ENCODE measurements at places on chromosomes 5 and 9.

DNA sequence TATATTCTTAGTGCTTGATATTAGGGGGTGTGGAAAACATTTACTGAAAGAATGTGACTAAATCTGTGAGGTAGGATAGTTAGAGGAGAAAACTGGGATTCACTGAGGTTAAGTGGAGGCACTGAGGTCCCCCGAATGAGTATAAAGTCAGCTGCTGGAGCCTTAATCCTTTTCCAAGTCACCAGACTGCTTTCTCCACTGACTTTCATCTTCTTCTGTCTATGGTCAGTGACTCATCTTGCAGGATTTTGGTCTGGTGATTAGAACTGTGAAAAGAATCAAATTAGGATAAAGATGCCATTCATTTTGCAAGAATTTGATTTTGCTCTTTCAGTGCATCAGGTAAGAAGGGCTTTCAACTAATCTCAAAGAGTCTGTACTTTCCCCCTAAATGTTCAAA is 89.3 kb upstream of the ALDH1A1 start:
- DNase-seq, result no peak

DNA sequence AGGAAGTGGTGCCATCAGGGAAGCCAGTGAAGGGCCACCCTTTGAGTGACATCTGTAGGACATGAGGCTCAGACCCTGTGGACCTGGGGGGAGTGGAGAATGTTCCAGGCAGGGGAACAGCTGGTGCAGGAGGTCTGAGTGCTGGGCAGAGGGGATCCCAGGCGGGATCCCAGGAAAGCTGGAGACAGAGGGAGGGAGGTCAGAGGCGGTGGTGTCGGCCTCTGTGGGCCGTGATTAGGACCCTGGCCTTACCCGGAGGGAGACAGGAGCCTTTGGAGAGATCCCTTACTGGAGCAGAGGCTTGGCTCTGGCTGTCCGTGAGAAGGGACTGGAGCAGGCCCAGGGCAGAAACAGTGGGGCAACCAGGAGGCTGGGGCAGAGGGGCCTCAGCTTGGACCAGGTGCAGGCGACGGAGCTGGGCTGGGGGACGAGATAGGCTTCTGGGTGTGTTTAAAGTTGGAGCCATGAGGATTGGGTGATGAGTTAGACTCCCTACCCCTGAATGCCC is 12.1 kb upstream of the GRHPR start:
- DNase-seq, result no peak

- DNase-seq, result no peak
These were observed 160.0 kb downstream of the PAPPA start for GRCh38 chr9:116313638-116314037.

DNA sequence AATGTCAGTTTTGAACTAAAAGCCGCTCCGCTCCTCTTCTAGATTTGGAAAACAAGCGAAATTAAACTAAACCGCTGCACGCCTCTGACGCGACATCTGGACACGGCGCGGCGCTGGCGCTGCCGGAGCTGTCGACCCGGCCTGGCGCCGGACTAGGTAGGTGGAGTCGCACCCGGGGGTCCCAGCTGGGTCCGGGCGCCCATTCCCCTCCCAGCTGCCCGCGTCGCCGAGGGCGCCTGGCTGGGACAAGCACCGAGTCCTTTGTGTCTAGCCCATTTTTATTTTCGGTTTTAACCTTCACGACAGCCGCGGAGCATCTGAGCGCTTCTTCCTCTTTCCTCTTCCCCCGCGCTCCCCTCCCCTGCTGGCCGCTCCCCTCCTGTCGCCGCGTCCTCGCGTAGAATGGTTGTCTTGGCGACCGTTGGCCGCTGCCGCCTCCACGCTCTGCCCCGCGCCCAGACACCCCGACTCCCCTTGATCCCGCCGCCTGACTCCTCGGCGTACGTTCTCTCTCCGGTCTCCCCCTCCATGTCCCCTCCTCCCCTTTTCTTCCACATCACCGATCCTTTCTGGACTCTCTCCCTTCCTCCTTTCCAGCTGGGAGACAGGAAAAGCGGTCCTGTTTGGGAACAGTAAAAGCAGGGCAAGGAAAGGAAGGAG is 545 bp downstream of the CDKN2B-AS1 start:
- DNase-seq, result peak; percentile 82

DNA sequence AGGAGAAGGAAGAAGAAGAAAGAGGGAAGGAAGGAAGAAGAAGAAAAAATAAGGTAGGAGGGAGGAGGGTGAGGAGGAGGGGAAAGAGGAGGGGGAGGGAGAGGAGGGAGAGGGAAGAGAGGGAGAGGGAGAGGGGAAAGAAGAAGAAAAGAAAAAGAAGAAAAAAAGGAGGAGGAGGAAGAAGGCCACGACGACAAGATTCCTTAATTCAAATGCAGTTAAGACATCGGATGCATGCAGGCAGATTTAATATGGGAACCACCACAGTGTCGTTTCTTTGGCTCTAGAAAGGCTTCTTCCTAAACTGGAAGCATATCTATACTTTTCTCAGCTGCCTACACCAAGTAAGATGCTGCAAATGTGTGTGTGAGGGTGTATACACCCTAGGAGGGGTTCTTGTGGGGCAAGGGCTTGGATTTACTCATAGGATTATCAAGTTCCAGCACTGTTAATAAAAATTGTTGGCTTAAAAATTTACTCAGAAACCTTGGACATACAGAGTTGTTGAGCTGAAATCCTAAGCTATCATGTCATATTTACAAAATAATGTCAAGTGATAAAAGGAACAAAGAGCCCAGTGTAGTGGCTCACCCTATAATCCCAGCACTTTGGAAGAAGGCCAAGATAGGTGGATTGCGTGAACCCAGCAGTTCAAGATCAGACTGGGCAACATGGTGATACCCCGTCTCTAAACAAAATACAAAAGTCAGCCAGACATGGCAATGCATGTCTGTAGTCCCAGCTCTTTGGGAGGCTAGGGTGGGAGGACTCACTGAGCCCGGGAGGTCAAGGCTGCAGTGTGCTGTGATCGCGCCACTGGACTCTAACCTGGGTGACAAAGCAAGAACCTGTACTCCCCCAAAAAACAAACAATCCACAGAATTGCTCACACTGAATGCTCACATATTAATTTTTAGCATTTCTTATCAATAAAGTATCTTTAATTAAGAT is 108.5 kb downstream of the UBAP2 start:
- no peak for DNase-seq

DNA sequence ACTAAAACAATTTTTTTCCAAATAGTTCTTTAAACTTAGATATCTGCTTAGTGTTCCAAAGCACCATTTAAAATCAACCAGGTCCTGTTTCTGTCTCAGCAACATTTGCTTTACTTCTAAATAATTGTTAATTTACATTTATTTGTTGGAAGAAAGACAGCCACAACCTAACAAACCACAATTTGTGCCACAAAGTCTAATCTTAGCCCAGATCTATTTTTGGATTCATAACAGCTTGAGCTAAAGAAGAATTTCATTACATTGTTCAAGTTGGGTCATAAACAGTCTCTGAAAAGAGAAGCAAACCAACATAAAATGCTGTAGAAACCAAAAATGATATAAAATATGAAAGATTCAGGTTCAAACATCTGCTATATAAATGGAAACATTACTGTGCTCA is 24.4 kb downstream of the MLLT3 start:
- DNase-seq, result no peak

- peak; percentile 30 for DNase-seq
These were observed 81.3 kb downstream of the GADD45G start for GRCh38 chr9:89686126-89686525.

GRCh38 chr5:65902104-65902503 is 24.3 kb upstream of the ERBIN start:
- no peak for DNase-seq

GRCh38 chr9:21592063-21592338 is 109.9 kb upstream of the IFNE start:
- DNase-seq, result no peak

- DNase-seq, result no peak
These were observed 50.7 kb downstream of the CFAP95 start for GRCh38 chr9:69871118-69871834.

DNA sequence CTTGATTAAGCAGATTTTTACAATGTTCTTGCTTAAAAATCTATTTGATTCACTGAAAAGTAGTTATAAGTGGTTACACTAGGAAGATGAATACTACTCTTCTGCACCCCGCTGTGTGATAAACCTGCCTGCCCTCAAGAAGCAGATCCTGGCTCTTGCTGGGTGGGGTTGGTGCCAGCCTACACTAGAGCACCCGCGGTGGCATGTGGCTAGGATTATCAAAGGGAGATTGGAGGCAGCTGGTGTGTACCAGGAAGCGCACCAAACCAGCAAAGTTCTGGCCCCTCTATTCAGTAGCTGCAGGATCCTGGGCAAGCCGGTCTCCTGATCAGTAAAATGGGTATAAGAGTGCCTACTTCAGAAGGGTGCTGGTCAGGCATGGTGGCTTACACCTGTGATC is 43.5 kb downstream of the PRLR start:
- DNase-seq, result no peak

DNA sequence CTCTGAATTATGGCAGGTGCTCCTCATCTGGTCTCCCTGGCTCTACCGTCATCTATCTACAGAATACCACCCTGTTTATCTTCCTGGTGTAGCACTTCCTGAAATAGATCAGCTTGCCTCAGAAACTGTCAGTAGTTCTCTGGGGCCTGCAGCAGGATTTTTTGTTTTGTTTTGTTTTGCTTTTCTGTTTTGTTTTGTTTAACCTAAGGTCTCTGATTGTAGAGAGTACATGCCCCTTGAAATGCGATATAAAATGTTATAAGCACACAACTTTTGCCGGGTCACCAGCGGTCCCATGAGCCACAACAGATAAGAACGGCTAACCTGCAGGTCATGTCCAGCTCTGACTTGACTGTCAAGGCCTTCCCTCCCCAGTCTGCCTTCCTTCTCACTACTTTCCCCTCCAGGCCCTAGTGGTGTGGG is 26.6 kb upstream of the CREBRF start:
- no peak for DNase-seq

GRCh38 chr5:6449465-6450158 is 953 bp downstream of the UBE2QL1 start:
- DNase-seq, result no peak

DNA sequence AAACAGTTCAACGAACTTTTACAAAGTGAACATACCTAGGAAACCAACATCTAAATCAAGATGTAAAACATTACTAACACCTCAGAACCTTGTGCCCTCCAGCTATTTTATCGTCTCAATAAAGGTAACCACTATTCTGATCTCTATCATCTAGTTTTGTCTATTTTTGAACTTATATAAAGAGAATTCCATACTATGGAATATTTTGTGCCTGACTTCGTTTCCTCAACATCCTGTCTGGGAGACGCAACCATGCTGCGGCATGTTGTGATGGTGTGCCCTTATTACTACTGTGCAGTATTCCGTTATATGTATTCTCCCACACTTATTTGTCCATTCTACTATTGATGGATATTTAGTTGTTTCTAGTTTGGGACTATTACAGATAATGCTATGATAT is 99.2 kb downstream of the NR6A1 start:
- no peak for DNase-seq

DNA sequence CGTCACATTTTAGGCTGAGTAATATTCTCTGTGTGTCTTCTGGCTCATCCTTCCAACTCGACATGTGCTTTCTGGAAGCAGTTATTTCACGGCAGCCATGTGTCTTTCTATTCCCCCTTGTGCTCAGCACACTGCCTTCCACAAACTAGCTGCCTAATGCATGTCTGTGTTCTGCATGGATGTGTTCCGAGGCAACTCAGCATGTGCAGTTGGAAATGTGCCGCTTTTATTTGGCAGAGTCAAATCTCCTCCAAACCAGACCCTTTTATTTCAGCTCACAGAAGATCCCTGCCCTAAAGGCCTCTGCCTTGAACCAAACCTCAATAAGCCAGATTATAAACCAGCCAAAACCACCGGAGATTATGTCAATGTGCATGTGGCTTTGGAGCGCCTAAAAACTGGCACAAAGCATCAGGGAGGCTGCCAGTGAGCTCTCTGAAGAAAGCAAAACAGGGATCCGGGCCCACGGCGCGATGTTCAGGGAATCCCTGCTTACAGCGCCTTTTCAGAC is 360.2 kb downstream of the DEPDC1B start:
- no peak for DNase-seq

- DNase-seq, result no peak
These were observed 121.2 kb downstream of the PALM2AKAP2 start for GRCh38 chr9:109901201-109901600.

- no peak for DNase-seq
These were observed 392.2 kb upstream of the KLF4 start for GRCh38 chr9:107881626-107882300.

DNA sequence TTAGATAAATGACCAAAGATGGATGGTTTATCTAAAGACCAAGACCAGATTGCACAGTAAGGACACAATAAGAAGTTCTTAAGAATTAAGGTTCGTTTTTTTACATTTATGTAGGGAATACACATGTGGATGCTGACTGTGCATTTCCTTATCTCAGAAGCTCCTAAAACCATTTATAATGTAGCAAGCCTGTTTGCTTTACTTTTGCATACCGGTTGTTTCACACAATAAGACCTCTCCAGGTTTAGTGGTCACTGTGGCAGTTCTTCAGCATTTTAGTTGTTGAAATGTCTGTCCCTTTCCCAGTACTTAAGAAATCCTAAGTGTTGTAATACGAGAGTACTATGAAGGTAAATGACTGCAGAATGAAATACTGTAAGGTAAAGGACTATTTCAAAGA is 43.6 kb downstream of the BASP1 start:
- DNase-seq, result no peak

GRCh38 chr5:102279711-102280110 is 16.4 kb downstream of the SLCO4C1 start:
- no peak for DNase-seq

- DNase-seq, result no peak
These were observed 168.7 kb downstream of the GRIA1 start for GRCh38 chr5:153659039-153659736.

- DNase-seq, result no peak
These were observed 129.8 kb downstream of the TMEM174 start for GRCh38 chr5:73302797-73303147.

DNA sequence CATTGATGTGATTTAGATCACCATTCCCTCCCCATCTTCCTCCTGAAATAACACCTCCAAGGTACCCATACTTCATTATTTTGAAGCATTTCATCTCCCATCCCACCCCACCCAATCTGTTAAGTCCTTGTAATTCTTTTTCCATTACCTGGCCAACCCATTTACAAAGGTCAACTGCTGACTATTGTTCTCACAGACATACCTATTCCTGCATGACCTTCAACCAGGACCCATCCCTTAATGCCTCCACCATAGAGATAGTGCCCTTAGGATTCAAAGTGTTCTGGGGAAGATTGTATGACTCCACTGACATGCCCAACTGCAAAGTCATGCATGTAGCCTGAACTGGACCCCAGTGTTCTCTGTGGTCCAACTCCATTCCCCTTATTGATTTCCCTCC is 91.2 kb downstream of the NLN start:
- no peak for DNase-seq
